GF-D8 (cell line): ENCODE measurements at places on chromosomes 13 and 19.

GRCh38 chr13:26950546-26950945 is 190.0 kb upstream of the GPR12 start:
- no peak for DNase-seq

GRCh38 chr13:110244976-110245375 is 62.0 kb downstream of the COL4A1 start:
- no peak for DNase-seq

DNA sequence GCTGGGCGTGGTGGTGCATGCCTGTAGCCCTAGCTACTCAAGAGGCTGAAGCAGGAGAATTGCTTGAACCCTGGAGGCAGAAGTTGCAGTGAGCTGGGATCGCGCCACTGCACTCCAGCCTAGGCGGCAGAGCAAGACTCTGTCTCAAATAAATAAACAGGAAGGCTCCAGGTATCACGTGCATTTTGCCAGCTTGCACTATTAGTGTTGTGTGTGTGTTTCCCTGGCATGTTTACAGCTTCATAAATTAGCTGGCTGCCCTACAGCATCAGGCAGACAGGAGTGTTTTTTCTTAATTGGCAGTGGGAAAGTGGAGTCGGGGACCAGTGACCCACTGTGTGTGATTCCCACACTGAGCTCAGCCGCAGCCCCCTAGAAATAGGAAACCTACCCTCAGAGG is 32.6 kb downstream of the SHISA2 start:
- DNase-seq = no peak

DNA sequence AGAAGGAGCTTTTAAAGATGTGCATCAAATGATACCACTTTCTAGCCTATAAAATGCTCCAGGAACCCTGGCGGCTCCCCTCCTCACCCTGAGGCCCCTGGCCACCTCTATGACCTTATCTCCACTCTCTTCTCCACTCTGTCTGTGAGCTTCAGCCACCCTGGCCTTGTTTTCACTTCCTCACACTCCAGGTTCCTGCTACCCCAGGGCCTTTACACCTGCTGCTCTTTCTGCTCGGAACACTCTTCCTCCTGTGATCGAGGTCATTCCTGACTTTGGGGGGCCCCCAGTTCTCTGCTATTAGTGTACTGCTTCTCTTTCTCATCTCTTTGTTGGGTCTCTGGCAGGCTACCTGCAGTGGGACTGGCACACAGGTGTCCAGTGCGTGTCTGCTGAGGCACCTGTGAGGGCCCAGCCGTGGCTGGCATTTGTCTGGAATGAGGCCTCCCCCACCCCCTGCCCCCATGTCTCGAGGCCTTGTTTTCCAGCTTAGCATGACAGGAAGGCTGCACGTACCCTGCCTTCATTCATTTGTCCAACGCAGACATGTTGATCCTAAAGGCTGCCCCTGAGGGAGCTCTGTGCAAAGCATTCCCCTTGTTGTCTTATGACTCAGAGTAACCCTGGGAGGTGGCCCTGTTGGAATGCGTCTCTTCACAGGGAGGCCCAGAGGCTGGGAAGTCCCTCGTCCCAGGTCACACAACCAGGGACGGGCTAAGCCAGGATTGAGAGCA is 2.3 kb downstream of the DDA1 start:
- no peak for DNase-seq

GRCh38 chr13:109899316-109899715 is 112.9 kb upstream of the IRS2 start:
- no peak for DNase-seq

GRCh38 chr19:46126086-46126580 is 1.6 kb upstream of the IGFL3 start:
- DNase-seq = no peak

DNA sequence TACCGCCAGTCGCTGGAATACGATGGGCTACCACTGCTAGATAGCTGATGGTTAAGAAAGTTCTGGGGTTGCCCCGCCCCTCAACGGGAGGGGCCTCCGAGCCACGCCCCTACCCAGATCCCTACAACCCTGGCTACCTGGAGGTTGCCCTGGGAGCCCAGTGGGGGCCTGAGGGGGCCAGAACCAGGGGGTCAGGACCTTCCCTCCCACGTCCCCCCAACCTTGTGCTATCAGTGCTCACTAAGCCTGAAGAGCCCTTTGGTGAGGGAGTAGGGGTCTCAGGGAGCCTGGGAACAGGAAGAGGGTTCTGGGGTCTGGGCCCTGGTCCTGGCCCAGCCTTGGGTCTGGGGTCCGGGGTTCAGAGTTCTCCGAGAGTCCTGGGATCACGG is 8.9 kb downstream of the OCEL1 start:
- no peak for DNase-seq

DNA sequence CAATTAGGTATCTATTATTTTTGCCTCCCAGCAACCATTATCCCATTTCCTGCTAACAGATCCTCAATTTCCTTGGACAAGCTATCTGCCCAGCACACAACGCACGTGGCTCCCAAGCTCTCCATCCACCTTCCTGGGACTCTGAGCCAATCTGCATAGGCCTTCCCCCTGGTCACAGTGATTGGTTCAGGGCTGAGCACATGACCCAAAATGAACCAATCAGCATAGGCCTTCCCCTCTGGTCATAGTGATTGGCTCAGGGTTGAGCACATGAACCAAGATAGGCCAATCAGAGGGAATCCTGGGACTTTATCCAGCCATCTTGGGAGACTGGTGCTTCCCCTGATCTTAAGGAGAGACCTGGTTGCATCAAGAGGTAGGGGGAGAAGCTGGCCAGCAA is 5.8 kb downstream of the CPAMD8 start:
- no peak for DNase-seq

DNA sequence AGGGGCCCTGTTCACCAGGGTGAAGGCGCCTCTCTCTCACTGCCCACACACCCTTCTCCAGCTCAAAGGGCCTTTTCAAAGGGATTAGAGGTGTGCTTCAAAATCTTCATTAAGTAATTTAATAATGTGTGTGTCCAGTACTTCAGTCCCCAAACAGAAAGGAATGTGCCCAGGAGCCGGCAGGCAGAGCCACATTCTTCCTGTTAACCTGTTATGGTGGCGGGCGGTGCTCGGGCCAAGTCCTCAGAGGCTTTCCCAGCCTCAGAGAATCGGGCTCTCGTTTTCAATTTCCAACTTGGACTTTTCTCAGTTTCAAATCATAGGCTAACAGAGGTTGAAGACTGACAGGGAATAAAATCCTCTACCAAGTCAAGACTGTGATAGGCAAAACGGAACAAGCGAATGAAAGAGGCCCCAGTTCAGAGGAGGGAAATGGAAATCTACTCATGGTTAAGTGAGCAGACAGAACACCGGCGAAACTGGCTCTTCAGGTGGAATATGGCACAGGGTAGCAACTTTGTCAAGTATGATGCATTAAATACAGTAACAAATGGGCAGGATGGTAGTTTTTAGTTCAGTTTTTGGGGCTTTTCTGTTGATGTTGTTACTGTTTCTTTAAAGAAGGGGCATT is 68.6 kb downstream of the FOXO1 start:
- DNase-seq = no peak

DNA sequence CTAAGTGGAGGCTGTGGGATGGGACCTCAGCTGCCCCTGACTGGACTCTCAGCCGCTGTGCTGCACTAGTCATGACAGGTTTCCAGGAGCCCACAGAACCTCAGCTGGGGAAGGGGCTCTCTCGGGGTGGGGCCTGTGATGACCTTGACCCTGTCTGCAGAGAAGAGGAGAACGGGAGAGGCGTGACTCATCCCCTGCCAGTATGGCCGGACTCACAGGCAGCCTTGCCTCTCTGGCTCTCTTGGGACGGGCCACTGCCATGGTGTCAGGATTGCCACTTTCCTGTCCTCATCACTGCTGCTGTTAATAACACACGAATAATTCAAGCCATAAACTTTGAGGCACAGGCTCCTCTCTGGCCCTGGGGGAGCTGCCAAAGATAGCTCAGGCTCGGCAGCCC is 295.3 kb downstream of the UQCRFS1 start:
- DNase-seq = no peak

GRCh38 chr13:31452525-31452924 is 252.8 kb downstream of the B3GLCT start:
- DNase-seq = no peak

DNA sequence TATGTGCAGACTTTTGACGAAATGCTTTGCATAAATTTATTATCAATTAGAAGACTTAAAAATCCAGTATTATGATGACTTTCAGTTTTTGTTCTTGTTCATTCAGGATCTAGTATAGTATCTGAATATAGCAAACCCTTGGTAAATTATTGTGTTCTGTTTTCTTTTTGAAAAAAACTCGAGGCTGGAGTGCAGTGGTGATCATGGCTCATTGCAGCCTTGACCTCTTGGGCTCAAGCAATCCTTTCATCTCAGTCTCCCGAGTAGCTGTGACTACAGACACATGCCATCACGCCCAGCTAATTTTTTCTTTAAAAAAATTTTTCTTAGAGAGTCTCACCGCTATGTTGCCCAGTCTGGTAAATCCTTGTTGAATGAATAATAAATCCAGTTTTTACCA is 4.6 kb downstream of the FARP1 start:
- DNase-seq = no peak

DNA sequence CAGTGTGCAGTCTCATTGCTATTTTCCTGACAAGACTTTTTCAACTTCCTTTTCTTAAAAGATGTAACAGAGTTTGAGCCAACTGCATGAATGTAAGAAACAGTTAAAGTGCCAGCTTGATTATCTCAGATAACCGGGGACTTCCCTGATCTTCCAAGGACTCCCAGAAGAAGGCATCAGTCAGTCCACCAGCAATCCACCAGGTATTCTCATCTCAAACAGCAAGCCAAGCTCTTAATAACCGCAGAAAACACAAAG is 350.1 kb downstream of the LIG4 start:
- DNase-seq = no peak

DNA sequence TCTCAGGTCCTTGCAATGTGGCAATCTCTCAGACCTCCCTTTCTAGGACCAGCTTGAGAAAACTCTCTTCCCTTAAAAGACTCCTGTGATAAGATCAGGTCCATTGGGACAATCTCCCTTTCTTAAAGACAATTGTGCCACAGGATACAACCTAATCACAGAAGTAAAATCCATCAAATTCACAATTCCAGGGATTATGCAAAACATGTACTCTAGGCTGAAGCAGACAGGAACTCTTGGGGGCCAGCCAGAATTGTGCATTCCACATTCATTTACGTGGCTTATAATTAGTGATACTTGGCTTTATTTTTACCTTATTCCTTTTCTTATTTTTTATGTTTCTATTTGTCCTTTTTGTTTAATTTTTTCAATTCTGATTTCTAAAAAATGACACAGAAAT is 257.9 kb downstream of the KLF12 start:
- no peak for DNase-seq

- no peak for DNase-seq
Measured at GRCh38 chr19:49070416-49070815, 2.1 kb downstream of the KCNA7 start.

DNA sequence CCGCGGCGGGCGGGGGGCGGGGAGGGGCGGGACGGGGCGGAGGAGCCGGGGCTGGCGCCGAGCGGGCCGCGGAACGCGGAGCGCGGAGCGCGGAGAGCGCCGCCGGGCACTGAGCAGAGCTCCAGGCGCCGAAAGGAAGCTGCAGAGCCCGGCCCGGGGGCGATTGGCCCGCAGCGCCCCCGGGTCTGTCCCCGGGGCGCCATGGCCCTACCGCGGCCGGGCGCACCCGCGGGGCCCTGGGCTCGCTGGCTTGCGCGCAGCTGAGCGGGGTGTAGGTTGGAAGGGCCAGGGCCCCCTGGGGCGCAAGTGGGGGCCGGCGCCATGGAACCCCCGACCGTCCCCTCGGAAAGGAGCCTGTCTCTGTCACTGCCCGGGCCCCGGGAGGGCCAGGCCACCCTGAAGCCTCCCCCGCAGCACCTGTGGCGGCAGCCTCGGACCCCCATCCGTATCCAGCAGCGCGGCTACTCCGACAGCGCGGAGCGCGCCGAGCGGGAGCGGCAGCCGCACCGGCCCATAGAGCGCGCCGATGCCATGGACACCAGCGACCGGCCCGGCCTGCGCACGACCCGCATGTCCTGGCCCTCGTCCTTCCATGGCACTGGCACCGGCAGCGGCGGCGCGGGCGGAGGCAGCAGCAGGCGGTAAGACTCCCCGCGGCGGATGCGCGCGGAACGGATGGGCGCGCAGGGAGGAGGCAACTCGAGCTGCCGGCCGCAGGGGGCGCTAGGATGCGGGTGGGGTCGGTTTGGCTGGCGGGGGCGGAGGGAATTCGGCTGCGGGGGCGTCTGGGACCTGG is at the start of gene PDE4A:
PDE4A (plus strand) TSS at position 95 of the 796 bp plus-strand sequence; CDS start at position 322, 227 bp downstream.
- no peak for DNase-seq

- no peak for DNase-seq
Measured at GRCh38 chr13:98217597-98217996, 40.5 kb upstream of the RNF113B start.

- DNase-seq = no peak
Measured at GRCh38 chr13:21528616-21529015, 69.5 kb upstream of the ZDHHC20 start.

GRCh38 chr19:18070181-18070580 is 16.6 kb downstream of the IL12RB1 start:
- DNase-seq = no peak

GRCh38 chr19:14318873-14319272 is 62.4 kb upstream of the ADGRE5 start:
- DNase-seq = no peak

DNA sequence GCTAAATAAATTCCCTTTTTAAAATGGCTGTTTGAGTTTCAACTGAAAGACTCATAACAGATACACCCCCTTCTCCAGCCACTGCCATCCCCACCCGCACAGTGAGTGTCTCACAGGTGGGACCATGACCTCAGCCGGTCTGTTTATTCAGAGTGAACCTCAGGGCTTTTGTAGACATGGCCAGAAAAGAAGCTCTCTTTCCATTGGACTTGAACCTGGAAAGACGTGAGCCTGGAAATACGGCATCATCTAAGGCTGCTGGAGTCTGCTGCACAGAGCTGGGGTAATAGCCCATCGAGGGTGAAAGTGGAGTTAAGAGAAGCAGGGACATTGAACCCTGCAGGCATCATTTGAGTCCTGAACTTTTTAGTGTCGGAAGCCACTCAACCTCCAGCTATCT is 15.2 kb upstream of the KPNA3 start:
- DNase-seq = no peak

GRCh38 chr13:76864259-76864658 is 21.9 kb downstream of the KCTD12 start:
- no peak for DNase-seq

DNA sequence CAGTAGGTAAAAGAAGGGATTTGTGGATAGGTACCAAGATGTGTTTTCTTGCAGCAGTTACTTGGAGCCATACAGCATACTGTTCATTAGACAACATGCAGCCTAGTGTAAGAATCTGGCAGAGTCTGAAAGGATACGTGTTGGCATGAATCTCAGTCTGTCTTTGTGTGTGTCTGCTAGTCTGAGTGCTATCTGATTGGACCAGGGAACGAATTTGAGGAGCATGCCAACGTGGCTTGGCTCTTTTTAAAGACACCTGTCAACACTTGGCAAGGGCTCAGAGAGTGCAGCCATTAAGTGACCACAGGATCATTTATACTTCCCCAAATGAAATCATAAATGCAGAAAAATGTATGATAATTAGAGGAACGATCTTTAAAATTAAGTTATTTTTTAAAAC is 27.6 kb upstream of the ATXN8OS start:
- no peak for DNase-seq

DNA sequence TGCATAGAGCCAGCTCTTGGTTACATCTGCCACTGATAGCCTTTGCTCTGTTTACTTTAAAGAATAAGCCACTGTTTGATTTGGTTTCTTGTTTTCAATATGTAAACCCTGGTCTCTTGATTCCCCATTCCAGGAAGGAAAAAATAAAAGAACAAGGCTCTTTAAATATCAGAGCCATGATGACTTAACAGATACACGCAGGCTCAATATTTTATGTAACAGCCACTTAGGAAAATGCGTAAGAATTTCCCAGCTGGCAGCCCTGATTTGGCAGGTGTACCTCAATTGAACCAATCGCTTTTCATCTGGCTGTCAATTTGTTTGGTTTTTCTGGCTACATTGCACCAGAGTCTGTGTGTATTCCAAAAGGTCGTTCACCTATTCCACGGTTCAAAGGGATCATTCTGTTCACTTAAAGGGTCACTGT is 65.6 kb downstream of the IRS2 start:
- DNase-seq = no peak
